ENCODE measurements at places on chromosomes 6 and 20.

- no peak for DNase-seq
Observed at GRCh38 chr6:157380458-157380778, 572 bp upstream of the ZDHHC14 start.

DNA sequence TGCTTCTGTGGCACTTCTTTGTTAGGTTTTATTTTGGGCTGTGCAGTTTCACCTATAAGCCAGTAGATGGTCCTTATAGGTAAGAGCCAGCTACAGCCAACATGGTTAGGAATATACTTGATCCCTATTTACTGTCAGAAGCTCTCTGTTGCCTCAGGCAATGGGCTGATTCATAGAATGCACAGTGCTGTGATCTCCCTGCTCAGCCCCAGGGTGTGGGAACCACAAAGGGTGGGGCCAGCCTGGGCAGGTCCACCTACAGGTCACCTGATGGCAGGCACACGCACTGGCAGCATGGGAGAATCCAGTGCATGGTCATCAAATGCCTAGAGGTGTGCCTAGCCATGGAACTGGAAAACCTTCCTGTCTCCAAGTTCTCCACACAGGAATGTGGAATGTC lies 191.9 kb downstream of the MOXD1 start:
- DNase-seq = no peak

- DNase-seq = no peak
Observed at GRCh38 chr6:52027699-52028098, 59.7 kb downstream of the PKHD1 start.

DNA sequence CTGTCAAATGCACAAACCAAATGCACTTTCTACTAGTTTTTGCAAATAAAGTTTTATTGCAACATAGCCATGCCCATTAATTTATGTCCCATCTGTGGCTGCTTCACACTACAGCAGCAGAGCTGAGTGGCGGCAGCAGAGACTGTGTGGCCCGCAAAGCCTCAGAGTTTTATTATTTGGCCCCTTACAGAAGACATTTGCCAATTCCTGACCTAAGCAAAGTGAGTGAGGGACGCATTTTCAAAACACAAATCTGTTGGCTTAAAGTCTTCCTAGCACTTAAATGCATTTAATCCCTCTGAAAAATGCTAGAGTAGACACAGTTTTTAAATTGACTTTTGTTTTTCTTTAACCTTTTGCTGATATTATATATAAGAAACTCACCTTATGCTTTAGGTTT lies 126.4 kb downstream of the PHACTR3 start:
- DNase-seq = no peak

GRCh38 chr6:33410711-33411631 lies at the start of gene PHF1:
PHF1 (plus strand) TSS chr6:33411014; CDS start chr6:33412264, 1,250 bp downstream.
- DNase-seq = peak; percentile 69

GRCh38 chr20:63863021-63863797 lies 1.9 kb upstream of the TPD52L2 start:
- no peak for DNase-seq

GRCh38 chr20:54416770-54417169 lies 58.6 kb upstream of the DOK5 start:
- DNase-seq = no peak

GRCh38 chr6:42257614-42258013 lies 40.0 kb upstream of the MRPS10 start:
- no peak for DNase-seq

- no peak for DNase-seq
Observed at GRCh38 chr6:128275030-128275429, 245.4 kb downstream of the PTPRK start.

DNA sequence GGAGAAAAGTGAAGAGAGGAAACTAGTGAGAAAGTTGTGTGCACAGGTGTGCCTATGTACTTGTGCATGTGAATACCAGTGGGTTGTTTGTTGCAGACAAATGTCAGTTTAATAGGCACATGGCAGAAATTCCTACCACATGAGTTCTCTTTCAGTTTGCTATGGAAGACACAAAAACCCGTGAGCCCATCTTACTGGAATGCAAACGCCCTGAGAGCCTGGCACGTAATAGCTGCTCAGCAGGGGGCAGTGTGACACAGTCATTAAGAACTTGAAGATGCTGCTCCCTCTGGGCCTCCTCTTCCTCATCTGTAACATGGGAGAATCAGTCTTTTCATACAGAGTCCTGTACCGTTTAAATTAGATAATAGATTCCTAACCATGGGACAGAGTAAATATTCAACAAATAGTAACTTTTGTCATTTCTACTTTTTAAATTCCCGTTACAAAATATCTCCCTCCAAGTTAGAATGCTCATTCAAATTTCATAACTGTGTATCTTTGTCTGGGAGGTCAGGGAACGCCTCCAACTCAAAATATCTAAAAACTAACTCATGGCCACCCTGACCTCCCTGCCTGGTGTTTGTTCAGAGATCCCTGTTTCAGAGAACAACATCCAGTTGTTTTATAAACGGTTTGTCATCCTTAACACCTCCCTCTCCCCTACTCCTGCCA lies 802.9 kb downstream of the MAFB start:
- no peak for DNase-seq

GRCh38 chr6:53161481-53162009 lies 12.9 kb upstream of the GCM1 start:
- DNase-seq = no peak

GRCh38 chr20:63567386-63568169 lies 6.5 kb downstream of the HELZ2 start:
- peak; percentile 23 for DNase-seq

DNA sequence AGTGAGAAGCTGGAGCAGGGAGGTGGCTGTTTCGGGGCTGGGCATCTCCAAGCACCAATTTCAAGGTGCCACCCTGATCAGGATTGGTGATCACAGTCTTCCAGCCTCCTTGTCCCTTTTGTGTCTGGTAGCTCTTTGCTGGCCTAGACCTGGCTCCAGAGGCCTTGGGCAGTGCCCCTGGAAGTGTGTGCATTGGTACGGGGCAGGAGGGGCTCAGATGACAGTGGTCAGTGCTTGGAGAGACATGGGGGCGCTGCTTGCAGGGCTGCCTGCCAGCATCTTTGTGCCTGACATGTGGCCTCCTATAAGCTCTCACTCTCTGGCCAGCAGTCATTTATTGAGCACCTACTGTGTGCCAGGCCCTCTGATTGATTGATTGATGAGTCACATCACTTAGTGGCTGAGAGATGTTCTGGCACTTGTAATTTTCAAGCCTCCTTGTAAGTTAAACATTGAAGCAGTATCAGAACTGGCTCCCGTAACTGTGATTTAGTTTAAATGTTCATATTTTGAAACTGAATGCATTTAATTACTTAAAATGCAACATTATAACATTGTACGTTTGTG lies 61.7 kb downstream of the BCAS4 start:
- DNase-seq = no peak

DNA sequence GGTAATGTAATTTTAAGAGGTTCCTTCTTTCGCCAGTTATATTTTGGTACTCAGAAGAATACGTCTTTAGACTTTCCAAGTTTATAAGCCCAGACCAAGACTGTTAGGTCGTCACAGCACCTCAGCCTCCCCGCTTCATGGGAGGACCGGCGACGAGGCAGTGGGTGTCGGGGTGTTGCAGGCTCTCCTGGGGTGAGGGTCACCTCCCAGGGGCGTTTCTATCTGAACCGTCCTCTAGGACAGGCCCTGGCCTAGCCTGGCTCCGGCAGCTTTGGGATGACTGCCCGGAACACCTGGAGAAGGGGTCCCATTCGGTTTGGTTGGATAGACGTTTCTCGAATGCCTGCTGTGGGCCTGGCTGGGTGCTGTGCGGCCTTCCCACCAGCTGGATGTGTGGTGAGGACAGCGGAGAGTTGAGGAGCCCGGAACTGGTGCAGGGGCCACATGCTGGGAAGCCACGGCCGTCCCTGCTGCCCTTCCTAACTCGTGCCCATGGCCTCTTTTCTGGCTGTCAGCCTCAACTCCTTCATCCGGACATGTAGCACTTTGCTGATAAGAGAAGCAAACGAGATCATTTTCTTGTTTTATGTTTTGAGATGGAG lies 1.1 kb downstream of the OSBPL2 start:
- DNase-seq = no peak

DNA sequence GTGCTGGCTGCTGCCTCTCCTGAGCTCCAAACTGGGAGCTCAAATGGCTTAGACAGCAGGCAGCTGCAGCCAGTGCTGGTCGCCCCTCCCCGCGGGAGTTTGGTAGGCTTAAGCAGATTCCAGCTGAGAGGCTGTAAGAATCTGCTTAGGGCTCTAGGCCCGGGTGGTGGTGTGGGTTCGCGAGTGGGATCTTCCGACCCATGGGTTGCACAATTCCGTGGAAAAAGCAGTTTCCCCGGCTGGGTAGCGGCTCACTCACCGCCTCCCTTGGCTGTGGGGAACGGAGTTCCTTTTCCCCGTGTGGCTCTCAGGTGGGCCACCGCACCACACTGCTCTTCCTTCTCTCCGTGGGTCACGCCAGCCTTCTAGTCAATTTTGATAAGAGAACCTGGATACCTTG lies 232.5 kb downstream of the PKHD1 start:
- no peak for DNase-seq

DNA sequence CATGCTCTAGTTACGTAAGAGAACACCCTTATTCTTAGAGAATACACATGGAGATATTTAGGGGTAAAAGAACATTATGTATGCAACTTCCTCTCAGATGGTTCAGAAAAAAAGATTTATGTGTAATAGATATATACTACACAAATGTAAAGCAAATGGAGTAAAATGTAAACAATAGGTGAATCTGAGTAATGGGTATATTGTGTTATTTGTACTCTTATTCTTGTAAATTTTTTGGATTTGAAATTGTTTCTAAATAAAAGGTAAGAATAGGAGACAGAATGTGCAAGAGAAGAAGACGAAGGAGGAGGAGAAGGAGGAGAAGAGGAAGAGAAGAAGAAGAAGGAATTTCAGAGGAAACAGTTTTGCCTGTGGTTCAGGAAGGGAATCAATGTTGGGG lies 22.5 kb upstream of the LCA5 start:
- no peak for DNase-seq

GRCh38 chr20:21713901-21714296 lies 8.4 kb downstream of the PAX1 start:
- DNase-seq = no peak

GRCh38 chr6:95581073-95581472 lies 3.7 kb downstream of the MANEA start:
- no peak for DNase-seq

- no peak for DNase-seq
Observed at GRCh38 chr6:75126518-75126917, 79.3 kb downstream of the COL12A1 start.

DNA sequence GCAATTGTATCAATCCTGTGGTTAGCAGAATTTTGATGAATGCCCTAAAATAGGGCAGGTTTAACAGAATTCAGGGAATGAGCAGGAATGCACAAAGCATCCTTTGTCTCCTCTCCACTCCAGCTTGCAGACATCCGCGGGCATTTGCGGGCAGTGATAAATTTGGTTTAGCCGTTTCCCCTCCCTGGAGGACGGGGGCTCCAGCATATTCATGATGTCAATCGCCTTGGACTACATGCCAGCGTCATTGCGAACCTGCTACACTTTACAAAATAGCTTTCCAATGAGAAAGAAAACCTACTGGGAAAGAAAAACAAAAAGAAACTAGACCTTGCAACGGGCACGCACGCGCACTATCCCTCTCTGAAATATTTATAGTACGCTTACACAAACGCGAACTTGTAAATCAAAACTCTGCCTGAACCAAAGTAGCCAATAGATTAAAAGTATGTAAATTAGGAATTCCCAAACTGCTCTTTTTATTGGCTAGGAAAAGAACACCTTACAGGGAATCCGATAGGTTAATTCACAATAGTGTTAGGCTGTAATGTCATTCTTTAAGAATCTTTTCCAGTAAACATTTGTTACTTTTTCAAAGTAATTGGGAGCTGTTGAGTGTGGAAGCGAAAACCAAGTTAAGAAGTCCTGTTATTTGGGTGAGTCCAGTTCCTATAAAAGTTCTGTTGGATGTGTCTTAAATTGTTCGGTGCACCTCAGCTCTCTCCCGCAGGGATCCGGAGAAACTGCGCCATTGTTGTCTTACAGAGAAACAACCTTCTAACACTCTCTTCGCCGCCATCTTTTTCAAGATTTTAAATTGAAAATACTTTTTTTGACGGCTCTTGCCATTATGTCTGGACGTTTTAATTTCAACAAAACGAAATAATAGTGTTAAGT lies 136.7 kb downstream of the HFE start:
- DNase-seq = peak; percentile 90

DNA sequence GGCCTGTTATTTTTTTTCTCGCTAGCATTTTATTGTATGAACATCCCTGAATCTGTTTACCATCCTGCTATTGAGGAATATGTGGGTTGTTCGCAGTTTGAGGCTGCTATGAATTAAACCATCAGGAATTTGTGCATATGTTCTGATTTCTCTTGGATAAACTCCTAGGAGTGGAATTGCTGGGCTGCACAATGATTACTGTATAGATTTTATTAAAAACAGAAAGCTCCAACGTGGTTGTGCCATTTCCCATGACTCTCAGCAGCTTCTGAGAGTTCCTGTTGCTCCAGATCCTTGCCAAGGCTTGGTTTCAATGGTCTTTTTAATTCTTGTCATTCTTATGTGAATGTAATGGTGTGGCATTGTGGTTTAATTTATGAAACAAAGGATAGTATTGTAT lies 75.1 kb downstream of the EDN3 start:
- DNase-seq = no peak

- no peak for DNase-seq
Observed at GRCh38 chr20:44400970-44401769, 45.7 kb downstream of the HNF4A start.

- no peak for DNase-seq
Observed at GRCh38 chr6:160398674-160399271, 50.6 kb downstream of the SLC22A3 start.

GRCh38 chr6:134482593-134483270 lies 164.8 kb upstream of the SGK1 start:
- DNase-seq = no peak

GRCh38 chr6:17493286-17493685 lies 99.9 kb downstream of the CAP2 start:
- DNase-seq = no peak

GRCh38 chr6:31356946-31357466 lies at the start of gene HLA-B:
HLA-B (minus strand) TSS chr6:31357179; CDS start chr6:31357158, 21 bp downstream.
- DNase-seq = peak; percentile 88

GRCh38 chr6:27617700-27618689 lies 145.1 kb upstream of the ZNF184 start:
- no peak for DNase-seq

DNA sequence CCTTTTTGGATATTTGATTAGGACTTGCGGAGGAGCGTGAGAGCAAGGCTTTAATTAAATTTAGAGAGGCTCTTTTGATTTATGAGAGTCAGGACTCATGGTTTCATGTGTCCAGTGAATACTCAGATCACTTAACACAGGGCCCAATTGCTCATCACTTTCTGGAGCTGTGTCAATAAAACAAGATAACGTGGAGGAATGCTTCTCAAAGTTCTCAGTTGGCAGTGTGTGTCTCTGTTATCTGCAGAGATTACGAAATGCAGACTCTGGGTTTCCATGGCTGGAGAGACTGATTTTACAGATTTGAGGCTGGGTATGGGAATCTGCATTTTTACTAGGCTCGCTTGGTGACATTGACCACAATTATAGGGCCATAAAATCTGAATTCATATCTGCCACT lies 335.8 kb upstream of the FLRT3 start:
- no peak for DNase-seq

- no peak for DNase-seq
Observed at GRCh38 chr6:2782825-2783187, 17.6 kb downstream of the WRNIP1 start.

GRCh38 chr6:120077489-120077888 lies 727.9 kb upstream of the MAN1A1 start:
- no peak for DNase-seq

- DNase-seq = no peak
Observed at GRCh38 chr6:155980768-155981079, 525.1 kb upstream of the NOX3 start.
